ENCODE measurements at places on chromosomes 4 and X. TPM values are rescaled to one million over a fixed set of nuclear protein-coding genes. Genes with fewer than 3 reads are reported as not detected.

Gene SH3D19
- total RNA-seq = 38.1 TPM

DNA sequence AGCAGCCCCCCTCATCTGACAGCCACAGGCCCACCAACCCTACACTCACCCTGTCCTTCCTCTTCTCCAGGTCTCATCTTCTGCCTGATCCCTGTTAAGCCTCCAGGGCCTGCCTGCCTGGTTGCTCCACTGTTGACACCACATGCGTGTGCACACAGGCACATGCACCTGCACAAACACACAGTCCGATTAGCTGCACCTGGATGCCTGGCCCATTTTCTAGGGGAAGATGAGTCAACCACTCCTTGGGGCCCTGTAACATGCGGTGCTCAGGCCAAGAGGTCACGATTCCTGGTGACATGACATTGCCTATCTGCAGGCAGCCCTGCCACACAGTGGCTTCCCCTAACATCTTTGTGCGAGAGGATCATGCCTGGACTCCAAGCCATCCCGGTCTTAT, 498.4 kb downstream of the BCOR start:
- H3K27me3 ChIP-seq = no peaks in the 10 kb centered on the region
- no peak overlapping the region for H3K27ac ChIP-seq
- no peaks in the 10 kb centered on the region for H3K36me3 ChIP-seq
- no peak for DNase-seq

GRCh38 chr4:4260185-4260751, 12.2 kb upstream of the TMEM128 start:
- DNase-seq = no peak
- no peak overlapping the region for H3K27ac ChIP-seq
- no peaks in the 10 kb centered on the region for H3K27me3 ChIP-seq
- no peak overlapping the region for H3K4me3 ChIP-seq
- H3K4me1 ChIP-seq = peaks cover 5% of the 10 kb centered on the region

DNA sequence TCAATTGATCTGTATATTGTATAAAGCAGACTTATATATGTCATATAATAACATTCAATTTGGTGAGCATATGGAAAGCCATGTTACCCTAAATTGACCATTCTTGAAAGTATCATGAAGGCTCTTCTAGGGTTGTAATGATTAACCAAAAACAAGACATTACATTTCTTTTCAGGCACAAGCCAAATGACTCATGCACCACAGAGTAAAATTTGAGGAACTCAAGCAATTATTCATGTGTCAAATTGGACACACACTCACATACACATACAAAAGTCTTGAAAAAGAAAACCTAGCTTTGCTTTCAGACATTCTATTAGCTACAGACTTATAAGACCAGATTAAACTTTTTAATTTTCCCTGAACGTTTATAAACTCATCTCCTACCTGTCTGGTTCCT, 146.5 kb upstream of the PCDH18 start:
- no peaks in the 10 kb centered on the region for H3K4me1 ChIP-seq
- H3K27ac ChIP-seq = no peak overlapping the region
- no peaks in the 10 kb centered on the region for H3K36me3 ChIP-seq

- no peak overlapping the region for H3K4me3 ChIP-seq
- no peaks in the 10 kb centered on the region for H3K36me3 ChIP-seq
- no peak for DNase-seq
- no peak overlapping the region for H3K27ac ChIP-seq
Observed at GRCh38 chrX:80216086-80216485, 201.5 kb downstream of the TBX22 start.

DNA sequence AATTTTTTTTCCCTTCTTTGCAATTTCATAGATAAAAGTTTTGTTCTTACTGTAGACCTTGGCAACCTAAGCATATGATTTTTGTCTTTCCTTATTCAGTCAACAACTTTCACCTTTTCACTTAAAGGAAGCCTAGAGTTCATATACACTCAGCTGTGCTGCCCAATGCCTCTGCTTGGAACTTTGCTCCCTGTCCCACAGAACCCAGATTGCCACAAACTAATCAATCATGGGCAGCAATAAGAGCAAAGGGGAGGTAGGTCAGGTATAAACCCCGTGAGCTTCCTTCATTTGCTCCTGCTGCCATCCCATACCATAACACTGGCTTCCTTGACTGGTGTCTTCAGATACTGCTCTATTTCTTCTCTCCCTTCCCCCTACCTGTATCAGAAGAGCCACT, 51.0 kb upstream of the BEND2 start:
- DNase-seq = no peak
- no peak overlapping the region for H3K27ac ChIP-seq
- H3K4me3 ChIP-seq = no peak overlapping the region
- H3K27me3 ChIP-seq = no peaks in the 10 kb centered on the region
- no peaks in the 10 kb centered on the region for H3K4me1 ChIP-seq

GRCh38 chr4:115042496-115042895, 70.9 kb downstream of the NDST4 start:
- H3K36me3 ChIP-seq = no peaks in the 10 kb centered on the region
- H3K4me1 ChIP-seq = no peaks in the 10 kb centered on the region
- H3K27me3 ChIP-seq = no peaks in the 10 kb centered on the region
- H3K4me3 ChIP-seq = no peak overlapping the region
